Left ventricle myocardium inferior (tissue), 1 donor: ENCODE measurements at places on chromosomes 16 and 17.
A peak's percentile ranks its signal among the peaks of the same experiment; 100 is the strongest.

DNA sequence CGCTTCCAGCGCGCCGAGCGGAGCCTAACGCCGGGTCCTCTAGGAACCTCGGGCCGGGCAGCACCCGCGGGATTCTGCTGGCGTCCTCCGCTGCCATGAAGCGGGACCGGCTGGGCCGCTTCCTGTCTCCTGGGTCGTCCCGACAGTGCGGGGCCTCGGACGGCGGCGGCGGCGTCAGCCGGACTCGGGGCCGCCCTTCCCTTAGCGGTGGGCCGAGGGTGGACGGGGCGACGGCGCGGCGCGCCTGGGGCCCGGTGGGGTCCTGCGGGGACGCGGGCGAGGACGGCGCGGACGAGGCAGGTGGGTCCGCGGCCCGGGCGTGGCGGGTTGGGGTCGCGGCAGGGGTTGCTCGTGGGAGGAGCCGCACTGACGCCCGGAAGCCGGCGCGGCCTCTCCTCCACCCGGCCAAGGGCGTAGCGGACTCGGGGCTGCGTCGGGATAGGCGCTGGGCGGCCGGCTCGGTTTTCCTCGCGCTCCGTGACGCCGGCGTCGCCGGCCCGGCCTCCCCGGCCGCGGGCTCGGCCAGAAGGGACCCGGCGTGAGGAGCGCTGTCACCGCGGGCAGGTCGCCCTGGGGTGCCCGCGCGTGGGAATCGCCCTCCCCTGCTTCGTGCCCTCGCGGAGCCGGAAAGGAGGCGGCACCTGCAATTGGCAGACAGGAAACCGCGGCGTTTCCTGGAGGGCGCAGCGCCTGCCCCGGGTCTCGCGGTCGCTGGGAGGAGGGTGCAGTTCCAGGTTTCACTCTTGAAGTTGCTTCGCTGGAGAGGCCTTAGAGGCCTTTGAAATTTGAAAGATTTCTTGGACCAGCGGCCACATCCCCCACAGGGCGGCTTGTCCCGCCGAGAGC is 432 bp downstream of the ZNF276 start:
- peak overlapping the region; percentile 83 for H3K4me3 ChIP-seq
- peak overlapping the region; percentile 100 for H3K27ac ChIP-seq
- peaks cover 31% of the 10 kb centered on the region for H3K36me3 ChIP-seq
- H3K27me3 ChIP-seq: no peaks in the 10 kb centered on the region
- H3K4me1 ChIP-seq: peaks cover 55% of the 10 kb centered on the region

DNA sequence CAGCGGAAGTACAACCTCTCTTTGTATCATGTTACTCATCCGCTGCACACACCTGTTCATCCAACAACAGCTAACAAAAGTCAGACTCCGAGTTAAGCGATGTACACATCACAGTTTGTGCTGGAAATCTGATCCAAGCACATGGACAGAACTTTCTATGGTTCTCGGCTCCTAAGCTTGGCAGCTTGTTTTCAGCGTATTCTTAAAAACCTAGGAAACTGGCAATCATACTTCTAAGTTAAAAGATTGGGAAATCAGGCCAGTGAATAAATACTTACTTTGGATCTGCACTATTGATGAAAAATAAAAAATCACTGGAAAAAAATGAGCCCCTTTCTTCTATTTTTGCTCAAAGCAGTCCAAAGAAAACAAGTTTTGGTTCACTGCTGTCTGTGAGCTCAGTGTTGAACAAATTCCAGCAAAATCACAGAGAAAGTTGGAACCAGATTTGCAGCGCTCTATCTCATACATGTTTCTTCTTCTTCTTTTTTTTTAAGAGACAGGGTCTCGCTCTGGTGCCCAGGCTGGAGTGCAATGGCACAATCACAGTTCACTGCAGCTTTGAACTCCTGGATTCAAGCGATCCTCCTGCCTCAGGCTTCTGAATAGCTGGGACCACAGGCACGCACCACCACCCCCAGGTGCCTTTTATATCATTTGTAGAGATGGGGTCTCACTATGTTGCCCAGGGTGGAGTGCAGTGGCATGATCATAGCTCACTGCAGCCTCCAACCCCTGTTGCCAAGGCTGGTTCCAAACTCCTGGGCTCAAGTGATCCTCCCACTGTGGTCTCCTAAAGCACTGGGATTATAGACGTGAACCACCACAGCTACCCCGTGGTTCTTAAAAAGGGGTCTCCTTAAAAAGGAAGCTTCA is 71.6 kb upstream of the CREBBP start:
- H3K4me3 ChIP-seq: peak overlapping the region; percentile 30
- peak overlapping the region; percentile 87 for H3K27ac ChIP-seq
- no peak for DNase-seq
- H3K27me3 ChIP-seq: no peaks in the 10 kb centered on the region
- H3K4me1 ChIP-seq: peaks cover 58% of the 10 kb centered on the region

DNA sequence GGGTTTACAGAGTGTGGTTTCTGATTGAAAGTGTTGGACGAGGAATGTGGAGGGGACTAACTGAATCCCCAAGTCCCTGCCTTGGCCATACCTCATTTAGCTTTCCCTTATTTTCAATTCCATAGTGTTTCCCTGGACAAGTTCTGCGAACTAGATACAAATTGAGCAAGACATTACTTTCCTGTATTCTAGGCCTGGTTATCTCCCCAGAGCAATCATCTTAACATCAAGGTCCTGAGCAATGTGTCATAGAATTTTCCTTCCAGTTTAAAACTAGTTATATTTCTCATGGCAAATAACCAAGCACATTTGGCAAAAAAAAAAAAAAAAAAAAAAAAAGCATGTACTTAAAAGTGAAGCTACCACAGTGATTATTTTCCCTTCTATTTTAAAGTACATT is 330.1 kb downstream of the CDH11 start:
- H3K4me1 ChIP-seq: no peaks in the 10 kb centered on the region
- no peak overlapping the region for H3K4me3 ChIP-seq
- no peak for DNase-seq
- no peaks in the 10 kb centered on the region for H3K27me3 ChIP-seq
- H3K27ac ChIP-seq: no peak overlapping the region
- H3K36me3 ChIP-seq: no peaks in the 10 kb centered on the region

DNA sequence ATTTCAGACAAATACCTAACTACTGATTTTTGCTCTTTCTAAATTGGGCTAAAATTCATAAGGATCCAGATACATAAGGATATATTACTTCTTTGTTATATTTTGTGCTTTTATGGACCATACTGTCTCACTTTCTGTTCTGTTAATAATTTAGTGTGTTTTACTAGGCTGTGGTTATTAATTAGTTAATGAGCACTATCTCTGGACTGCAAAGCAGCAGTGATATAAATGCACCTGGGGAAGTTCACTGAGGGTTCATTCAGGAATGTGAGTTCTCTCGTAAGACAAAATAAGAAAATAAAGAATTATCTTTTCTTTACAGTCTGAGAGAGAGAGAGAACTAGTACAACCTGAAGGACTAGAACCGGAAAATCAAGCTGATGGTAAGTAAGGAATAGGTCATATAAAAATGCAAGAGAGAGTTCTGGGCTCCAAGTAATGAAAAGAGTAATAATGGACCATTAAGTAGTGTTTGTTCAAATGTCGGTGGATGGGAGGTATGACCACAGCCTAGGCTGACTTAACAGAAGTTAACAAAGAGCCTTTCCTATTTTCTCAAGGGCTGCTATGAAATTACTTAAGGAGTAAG is 55.6 kb downstream of the IKZF3 start:
- no peak overlapping the region for H3K27ac ChIP-seq
- peaks cover 36% of the 10 kb centered on the region for H3K27me3 ChIP-seq
- no peaks in the 10 kb centered on the region for H3K36me3 ChIP-seq
- no peaks in the 10 kb centered on the region for H3K4me1 ChIP-seq
- DNase-seq: no peak
- no peak overlapping the region for H3K4me3 ChIP-seq

DNA sequence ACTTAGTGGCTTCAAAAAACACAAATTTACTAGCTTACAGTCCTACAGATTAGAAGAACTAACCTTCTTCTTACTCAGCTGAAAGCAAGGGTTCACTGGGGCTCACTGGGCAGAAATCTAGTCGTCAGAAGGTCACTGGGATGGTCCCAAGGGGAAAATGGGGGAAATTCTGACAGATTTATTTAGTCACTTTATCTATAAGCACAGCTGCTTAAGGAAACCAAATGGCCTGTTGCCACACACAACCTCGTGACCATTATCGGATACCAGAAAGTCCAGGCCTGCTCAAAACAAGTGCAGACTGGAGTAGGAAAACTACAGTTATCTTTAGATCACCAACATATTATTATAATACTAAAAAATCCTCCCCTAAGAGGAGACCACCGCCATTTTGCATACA is 374.6 kb upstream of the ASIC2 start:
- H3K27me3 ChIP-seq: peaks cover 31% of the 10 kb centered on the region
- H3K4me3 ChIP-seq: no peak overlapping the region
- DNase-seq: no peak
- H3K4me1 ChIP-seq: peaks cover 16% of the 10 kb centered on the region
